Naive thymus-derived CD4-positive, alpha-beta T cell (primary cell): ENCODE measurements at places on chromosomes 5 and 9. TPM values are rescaled to one million over a fixed set of nuclear protein-coding genes. Genes with fewer than 3 reads are reported as not detected.

- no peak for DNase-seq
These were observed 6.5 kb downstream of the AMACR start for GRCh38 chr5:34001241-34001841.

- no peak for DNase-seq
These were observed 4.1 kb upstream of the CXXC5 start for GRCh38 chr5:139644001-139644456.

DNA sequence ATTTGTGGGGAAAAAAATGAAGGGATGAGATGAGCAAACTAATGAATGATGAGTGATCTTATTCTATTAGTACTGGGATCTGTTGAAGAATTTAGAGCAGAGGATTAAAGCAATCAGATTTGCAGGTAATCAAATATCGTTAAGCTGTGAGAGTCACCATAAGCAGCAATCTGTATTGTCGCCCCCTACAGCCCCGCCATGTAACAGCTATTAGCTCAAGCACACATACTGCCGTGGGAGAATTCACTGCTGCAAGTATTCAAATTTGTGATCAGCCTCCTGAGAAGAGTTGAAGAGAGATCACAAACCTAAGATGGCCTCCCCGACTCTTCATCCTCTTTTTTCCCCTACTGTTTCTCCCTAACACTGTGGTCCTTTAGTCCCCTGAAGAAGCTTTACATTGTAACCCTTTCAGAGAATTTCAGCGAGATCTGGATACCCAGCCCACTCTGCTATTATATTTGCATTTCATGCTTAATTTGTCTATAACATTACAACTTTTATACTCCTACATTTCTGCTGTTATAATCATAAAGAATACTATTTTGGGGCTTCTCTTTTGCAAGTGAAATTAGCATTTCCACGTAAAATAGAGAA is 28.5 kb upstream of the PHF24 start:
- peak; percentile 2 for DNase-seq

- DNase-seq = no peak
These were observed 156.9 kb downstream of the PAM start for GRCh38 chr5:102911973-102912372.

Gene PLCXD3
- not detected for polyA plus RNA-seq

Gene RGS7BP
- not detected for polyA plus RNA-seq
